ENCODE measurements at places on chromosomes 2 and 18. TPM values are rescaled to one million over a fixed set of nuclear protein-coding genes. Genes with fewer than 3 reads are reported as not detected.

Gene NXPH2
- not detected for total RNA-seq

Gene CCDC148
- not detected for total RNA-seq

Gene GDF7
- total RNA-seq: not detected

Gene RNF181
- 128 TPM for total RNA-seq

Gene BCL2L11
- total RNA-seq: 11.0 TPM

Gene MRO
- total RNA-seq: not detected

Gene GATA6
- total RNA-seq: not detected
